HT-29 (cell line): ENCODE measurements at places on chromosomes 11 and 22. TPM values are rescaled to one million over a fixed set of nuclear protein-coding genes. Genes with fewer than 3 reads are reported as not detected.

DBX1 gene
- not detected in 2 replicates for total RNA-seq

DNA sequence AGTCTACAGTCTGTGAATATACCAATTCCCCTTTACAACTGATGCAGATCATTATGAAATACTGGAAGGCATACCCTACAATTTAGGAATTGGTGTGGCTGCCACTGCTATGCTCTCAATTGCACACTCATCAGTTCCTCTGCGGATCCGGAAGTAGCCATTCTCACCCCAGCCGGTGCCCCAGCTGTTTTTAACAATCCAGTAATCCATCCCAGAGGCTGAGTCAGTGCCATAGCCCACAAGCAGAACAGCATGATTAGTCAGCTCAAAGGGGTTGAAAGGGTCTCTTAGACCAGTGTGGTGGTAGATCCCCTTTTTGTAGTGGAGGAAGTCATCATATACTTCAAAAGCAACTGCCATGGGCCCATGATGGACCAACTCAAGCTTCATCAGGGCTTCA, 43.6 kb downstream of the CTSC start:
- DNase-seq: no peak

DNA sequence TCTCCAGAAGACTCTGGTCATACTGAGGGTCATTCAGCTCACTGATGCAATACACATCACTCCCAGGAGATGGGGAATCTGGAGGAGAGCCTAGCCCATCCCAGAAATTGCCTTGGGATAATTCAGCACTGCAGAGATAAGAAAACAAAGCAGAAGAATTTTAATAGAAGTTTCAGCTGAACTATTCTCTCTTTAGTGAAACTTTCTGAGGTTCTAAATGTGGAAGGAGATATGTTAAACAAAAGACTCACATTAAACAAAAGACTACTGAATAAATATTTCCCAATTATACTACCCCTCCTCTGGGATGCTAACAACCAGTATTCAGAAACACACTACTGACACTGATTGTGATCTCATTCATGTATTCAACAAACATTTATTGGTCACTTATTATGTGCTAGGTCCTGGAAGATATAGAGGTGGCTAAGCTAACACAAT, 47.8 kb downstream of the C2CD3 start:
- no peak for DNase-seq

SAA4 gene
- total RNA-seq: not detected in 2 replicates
